Kidney tubule cell (primary cell): ENCODE measurements at places on chromosomes 1 and 21.

GRCh38 chr1:14951766-14952165 lies 201.8 kb upstream of the TMEM51 start:
- DNase-seq: no peak

DNA sequence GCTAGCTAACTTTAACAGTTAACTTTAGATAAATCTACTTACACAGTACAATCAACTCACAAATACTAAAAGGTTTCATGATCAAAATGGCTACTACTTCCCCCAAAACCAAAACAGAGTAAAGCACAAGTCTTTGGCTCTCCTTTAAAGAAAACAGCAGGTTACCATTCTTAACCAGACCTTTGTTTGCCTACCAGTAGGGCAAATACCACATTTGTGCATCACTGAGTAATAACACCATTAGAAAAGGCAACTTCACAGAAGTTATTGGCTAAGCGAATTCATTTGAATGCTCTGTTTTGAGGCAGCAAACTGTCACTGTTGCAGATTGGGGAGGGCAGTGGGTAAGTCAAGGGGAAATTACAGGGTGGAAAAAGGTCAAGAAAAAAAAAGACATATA lies 17.3 kb upstream of the SERPINC1 start:
- DNase-seq: no peak

GRCh38 chr1:56688522-56689026 lies 43.5 kb downstream of the PRKAA2 start:
- peak; percentile 94 for DNase-seq

GRCh38 chr1:155170101-155170785 lies 2.9 kb downstream of the KRTCAP2 start:
- DNase-seq: no peak

- no peak for DNase-seq
These were observed 623 bp downstream of the RPL22 start for GRCh38 chr1:6198646-6199297.

GRCh38 chr1:181062836-181063428 lies 25.6 kb upstream of the IER5 start:
- DNase-seq: no peak

- DNase-seq: peak; percentile 26
These were observed 16.4 kb downstream of the ECHDC2 start for GRCh38 chr1:52904927-52905698.

GRCh38 chr21:43917515-43918384 lies 52.7 kb downstream of the AGPAT3 start:
- DNase-seq: no peak
